ENCODE measurements at places on chromosomes 11 and 22.
A peak's percentile ranks its signal among the peaks of the same experiment; 100 is the strongest.

GRCh38 chr22:40525250-40525884 lies 111.2 kb downstream of the MRTFA start:
- DNase-seq = no peak

GRCh38 chr11:71202966-71203365 lies 49.4 kb downstream of the SHANK2 start:
- DNase-seq = no peak

DNA sequence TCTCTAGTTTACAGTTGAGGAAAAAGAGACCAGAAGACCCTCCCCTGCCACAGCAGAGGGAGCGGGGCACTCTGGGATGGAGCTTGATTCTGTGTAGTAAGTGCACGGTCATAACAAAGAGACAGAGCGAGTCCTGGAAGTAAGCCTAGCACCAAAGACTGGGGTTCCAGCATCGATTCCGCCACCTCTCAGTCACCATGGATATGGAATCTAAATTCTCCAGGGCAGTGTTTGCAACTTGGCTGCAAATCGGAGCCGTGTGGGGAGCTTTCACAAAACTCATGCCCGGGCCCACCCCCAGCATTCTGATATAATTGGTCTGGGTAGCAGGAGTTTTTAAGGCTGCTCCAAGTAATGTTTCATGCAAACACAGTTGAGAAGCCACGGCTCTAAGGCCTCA lies 129.5 kb upstream of the OPCML start:
- DNase-seq = no peak

GRCh38 chr11:78586452-78587046 lies 11.9 kb upstream of the NARS2 start:
- no peak for DNase-seq

GRCh38 chr22:35037089-35037488 lies 28.9 kb upstream of the ISX start:
- DNase-seq = no peak

- no peak for DNase-seq
These were observed 137.0 kb downstream of the SLC1A2 start for GRCh38 chr11:35282221-35282882.

GRCh38 chr11:72670041-72670440 lies 4.2 kb downstream of the PDE2A start:
- no peak for DNase-seq

DNA sequence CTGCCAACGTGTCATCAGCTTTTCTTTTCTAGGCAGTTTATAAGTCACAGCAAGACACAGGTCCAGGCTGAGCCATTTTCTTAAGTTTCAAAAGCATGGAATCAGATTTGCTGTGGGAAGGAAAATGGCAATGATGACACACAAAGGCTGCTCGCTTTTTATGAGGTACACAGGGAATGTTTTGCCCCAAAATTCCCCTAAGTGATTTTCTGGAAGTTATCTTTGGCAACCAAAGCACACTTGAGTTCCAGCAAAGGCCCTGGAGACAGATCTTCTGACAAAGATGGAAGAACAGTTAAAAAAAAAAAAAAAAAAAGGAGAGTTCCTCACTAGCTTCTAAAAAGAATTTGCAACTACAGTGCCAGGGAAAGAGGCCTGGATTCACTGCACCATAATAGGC lies 260.8 kb downstream of the LARGE1 start:
- no peak for DNase-seq

GRCh38 chr11:12156301-12157140 lies 46.1 kb downstream of the MICAL2 start:
- DNase-seq = no peak

DNA sequence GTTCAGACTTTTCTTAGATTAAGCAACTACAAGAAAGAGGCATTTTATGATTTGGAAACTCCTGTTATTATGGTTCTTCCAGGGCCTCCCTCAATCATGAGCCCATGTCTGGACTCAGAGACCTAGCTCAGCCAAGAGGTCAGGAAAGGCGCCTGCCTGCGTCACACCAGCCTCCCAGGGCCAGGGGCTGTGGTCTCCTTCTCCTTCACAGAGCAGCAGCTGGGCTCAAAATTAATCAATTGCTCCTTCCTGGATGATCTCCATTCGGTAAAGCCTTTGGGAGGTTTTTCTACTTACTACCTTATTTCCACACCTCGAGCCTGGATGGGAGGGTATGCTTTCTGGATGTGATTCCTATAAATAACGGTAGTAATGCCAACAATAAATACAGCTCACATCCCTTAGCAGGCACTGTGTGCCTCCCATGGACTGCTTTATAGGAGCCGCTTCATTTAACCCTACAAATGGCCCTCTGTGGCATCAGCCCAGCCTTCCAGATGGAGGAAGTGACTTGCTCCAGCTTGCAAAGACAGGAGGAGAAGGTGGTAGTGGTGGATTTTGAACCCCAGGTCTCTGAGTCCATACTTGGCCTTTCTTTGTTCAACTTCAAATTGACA lies 1445.6 kb downstream of the TBC1D22A start:
- no peak for DNase-seq

GRCh38 chr22:24465566-24465965 lies 29.6 kb upstream of the UPB1 start:
- no peak for DNase-seq

- DNase-seq = no peak
These were observed 16.4 kb downstream of the SLC1A2 start for GRCh38 chr11:35402751-35403660.

- DNase-seq = no peak
These were observed 323.7 kb downstream of the BRD1 start for GRCh38 chr22:49503896-49504521.

DNA sequence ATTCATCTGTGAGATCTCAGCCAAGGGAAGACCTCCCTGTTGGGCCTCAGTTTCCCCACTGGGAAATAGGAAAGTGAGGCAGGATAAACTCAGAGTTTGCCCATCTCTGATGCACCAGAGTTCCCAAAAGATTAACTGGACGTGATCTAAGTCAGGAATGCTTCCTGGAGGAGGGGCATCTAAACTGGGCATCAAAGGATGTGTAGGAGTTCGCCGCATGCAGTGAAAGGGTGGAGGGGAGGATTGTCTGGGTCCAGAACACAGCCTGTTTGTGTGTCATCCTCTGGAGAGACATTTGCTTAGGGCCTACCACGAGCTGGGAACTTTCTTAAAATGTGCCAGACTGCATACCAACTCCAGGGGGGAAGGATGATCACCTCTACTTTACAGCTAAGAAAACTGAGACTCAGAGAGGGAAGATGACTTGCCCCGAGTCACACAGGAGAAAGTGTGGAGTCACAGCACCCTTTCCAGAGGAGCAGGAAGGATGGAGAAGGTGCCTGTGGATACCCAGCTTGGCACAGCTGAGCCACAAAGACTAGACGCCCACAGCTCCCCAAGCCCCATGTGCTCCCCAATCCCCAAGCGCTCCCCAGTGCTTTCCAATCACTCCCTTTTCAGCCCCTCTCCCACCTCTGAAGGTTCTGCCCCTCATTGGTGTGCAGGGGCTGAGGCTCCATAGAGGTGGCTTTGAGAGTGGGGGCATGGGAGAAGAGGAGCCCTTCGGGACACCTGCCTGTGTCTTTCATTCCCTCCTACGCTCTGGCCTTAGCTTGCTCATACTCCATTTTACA lies 50.1 kb downstream of the MN1 start:
- no peak for DNase-seq

GRCh38 chr11:16791191-16791961 lies 52.9 kb downstream of the C11orf58 start:
- no peak for DNase-seq

DNA sequence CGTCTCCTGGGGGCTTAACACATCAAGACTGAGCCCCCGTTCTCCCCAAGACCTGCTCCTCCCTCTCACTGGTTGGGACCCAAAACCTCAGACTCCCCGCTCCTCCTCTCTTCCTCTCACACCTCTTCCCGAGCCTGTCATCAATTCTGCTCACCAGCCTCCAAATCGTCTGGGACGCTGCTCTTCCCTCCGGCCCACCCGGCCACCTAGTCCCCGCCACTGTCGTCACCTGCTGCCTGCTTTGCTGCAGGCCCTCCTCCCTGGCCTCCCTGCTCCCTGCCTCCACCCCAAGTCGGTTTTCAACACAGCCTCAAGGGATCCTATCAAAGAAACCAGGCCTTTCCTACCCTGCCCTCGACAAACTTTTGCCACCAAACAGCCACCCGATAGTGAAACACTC lies 3.1 kb downstream of the MFNG start:
- no peak for DNase-seq

GRCh38 chr11:126585774-126586491 lies 230.4 kb downstream of the ST3GAL4 start:
- peak; percentile 44 for DNase-seq

- no peak for DNase-seq
These were observed 8.1 kb downstream of the RELA start for GRCh38 chr11:65654375-65655349.

DNA sequence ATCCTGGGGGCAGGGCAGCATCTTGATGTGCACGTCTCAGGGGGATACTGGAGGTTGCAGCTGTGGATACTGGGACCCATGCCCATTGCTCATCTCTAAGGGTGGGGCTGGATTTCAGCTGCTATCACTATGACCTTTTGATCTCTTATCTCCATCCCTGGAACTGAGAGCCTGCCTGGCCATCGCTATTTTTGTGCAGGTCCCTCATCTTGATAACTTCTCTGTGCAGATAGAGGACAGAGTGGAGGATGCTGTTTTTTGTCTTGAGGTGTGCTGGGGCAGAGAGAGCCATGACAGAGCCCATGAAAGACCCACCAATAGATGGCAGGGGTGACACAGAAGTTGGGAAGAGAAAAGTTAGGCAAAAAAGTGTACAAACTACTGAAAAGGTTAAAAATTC lies 5.1 kb upstream of the INSC start:
- DNase-seq = no peak

GRCh38 chr11:1772270-1773130 lies 8.8 kb upstream of the CTSD start:
- DNase-seq = no peak

DNA sequence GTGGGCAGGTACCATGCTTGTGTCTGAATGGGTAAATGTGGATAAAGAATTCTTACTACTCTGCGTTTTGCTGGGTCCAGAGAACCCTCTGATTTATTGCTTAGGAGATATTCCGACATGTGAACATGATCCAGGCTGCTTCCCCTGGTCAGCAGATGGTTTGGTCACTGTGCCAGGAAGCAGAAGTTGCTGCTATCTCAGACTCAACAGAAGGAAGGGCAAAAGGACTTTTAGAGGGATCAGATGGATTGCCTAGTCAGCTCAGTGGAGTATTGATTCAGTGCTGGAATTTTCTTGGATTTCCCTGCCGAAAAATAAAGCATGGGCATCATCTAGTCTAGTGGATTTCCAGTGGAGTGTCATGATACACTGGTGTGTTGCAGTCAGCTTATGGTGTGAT lies 440.1 kb downstream of the NTM start:
- no peak for DNase-seq

- DNase-seq = no peak
These were observed 60.8 kb upstream of the TTLL12 start for GRCh38 chr22:43247546-43248260.

- no peak for DNase-seq
These were observed 34.3 kb downstream of the PLEKHA7 start for GRCh38 chr11:16979703-16980622.

- no peak for DNase-seq
These were observed 35.2 kb upstream of the RRM1 start for GRCh38 chr11:4059424-4059823.

DNA sequence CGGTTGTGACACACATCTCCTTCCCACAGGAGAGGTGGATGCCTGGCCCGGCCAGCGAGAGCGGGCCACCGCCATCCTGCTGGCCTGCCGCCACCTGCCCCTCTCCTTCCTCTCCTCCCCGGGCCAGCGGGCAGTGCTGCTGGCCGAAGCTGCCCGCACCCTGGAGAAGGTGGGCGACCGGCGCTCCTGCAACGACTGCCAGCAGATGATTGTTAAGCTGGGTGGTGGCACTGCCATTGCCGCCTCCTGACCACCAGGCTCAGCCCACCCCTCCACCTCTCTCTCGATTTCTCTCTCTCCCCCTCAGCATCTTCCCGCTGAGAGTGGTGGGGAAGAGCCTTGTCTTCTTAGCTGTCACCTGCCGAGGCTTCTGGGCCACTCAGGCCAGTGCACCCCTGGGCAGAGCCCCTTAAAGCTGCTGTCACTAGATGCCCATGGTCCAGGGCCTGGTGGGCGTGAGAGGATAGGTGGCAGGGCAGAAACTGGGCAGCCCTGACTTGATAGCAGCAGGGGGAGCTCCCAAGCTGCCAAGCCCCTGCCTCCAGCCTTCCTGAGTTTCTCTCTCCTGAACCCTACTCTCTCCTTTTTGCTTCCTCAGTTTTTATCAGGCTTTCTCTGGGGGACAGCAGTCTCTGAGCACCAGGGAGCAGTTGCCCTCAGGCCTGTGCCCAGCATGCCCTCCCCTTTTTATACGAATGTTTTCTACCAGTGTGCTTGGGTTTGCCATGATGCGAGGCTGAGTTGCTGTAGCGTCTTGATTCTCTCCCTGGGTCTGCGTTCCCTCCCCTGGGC lies 9.3 kb downstream of the SHISA8 start:
- DNase-seq = no peak

DNA sequence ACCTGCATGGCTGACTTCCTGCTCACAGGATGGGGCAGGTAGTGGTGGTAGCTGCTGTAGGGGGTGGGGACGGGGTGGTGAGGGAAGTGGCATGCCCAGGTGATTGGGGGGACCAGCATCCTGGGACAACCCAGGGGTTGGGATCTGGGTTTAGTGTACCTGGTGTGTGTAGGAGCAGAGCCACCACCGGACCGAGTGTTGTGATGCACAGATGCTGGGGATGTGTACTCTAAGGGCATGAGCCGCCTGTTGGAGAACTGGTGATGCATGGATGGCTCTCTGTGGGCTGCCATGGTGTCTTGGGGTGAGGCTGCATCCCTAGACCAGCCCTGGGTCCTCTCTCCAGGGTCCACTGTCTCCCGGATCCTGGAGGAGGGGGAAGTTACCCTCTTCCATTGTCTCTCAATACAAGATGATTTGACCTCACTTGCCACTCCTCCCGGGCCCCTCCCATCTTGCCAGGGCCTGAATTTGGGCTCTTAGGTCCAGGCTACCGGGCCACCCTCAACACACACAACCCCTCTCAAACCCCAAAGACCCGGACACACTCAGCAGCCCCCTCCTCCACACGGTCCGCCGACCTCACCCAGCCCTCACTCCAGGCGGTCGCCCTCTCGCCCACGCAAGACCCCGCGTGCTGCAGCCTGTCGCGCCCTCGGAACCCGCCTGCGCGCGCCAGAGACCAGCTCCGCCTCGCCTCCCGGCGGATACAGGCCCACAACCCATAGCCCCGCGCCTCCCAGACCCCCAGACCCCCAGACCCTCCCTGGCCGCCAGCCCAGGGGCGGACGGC lies 619 bp downstream of the LRRC75B start:
- DNase-seq = no peak

DNA sequence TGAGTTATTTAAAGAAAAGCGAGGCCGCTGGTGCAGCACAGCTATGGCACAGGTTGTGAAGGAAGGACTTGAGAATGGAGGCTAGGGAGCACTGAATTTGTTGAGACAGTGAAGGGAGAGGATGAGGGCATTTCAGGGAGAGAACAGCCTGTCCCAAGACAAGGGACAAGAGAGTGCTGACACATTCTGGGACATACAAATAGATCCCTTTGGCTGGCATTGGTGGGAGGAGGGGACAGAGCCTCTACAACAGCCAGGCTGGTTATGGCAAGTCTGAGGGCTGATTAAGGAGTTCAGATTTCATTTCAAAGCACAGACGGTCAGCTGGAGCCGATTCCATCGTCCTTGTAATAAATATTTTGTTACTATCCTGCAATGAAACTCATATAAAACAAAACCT lies 1.7 kb upstream of the SLC29A2 start:
- DNase-seq = no peak

GRCh38 chr11:95922536-95923438 lies 1.1 kb downstream of the MTMR2 start:
- DNase-seq = no peak

- no peak for DNase-seq
These were observed 9.6 kb upstream of the PDE2A start for GRCh38 chr11:72683782-72684200.

- DNase-seq = peak; percentile 30
These were observed 23.4 kb upstream of the RIC3 start for GRCh38 chr11:8192016-8192895.
